ENCODE measurements at places on chromosomes 16 and 17.
A peak's percentile ranks its signal among the peaks of the same experiment; 100 is the strongest.

DNA sequence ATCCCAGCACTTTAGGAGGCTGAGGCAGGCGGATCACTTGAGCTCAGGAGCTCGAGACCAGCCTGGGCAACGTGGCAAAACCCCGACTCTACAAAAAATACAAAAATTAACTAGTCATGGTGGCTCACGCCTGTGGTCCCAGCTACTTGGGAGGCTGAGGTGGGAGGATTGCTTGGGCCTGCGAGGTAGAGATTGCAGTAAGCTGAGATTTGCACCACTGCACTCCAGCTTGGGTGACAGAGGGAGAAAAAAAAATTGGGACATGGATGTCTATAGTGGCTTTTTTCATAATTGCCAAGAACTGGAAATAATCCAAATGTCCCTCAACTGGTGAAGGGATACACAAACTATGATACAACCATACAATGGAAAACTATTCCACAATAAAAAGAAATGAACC, 28.6 kb downstream of the OSBPL7 start:
- DNase-seq, result no peak

- no peak for DNase-seq
Observed at GRCh38 chr16:31329671-31330552, 25.1 kb upstream of the ITGAX start.

GRCh38 chr17:73478334-73478733, 165.9 kb downstream of the SDK2 start:
- no peak for DNase-seq

- no peak for DNase-seq
Observed at GRCh38 chr17:69525920-69526841, 111.7 kb downstream of the MAP2K6 start.

DNA sequence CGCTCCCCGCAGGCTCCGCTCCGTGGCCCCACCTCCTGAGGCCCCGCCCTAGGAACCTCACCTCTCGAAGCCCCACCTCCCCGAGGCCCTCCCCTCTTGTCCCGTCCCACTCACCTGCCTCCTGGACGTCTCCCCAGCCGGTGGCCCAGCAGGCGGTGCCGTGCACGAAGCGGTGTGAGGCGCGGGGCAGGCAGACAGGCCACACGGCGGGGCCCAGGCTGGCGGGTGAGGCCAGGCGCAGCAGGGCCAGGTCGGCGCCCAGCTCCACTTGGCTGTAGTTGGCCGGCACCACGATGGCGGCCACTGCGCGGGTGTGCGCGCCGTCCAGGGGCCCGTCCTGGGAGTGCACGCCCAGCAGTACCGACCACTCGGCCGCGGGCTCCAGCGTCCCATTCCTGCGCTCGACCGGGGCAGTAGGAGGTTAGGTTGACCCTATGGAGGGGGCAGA, 1.6 kb downstream of the PRSS36 start:
- DNase-seq, result no peak

- no peak for DNase-seq
Observed at GRCh38 chr17:80442764-80443163, 27.8 kb downstream of the ENDOV start.

DNA sequence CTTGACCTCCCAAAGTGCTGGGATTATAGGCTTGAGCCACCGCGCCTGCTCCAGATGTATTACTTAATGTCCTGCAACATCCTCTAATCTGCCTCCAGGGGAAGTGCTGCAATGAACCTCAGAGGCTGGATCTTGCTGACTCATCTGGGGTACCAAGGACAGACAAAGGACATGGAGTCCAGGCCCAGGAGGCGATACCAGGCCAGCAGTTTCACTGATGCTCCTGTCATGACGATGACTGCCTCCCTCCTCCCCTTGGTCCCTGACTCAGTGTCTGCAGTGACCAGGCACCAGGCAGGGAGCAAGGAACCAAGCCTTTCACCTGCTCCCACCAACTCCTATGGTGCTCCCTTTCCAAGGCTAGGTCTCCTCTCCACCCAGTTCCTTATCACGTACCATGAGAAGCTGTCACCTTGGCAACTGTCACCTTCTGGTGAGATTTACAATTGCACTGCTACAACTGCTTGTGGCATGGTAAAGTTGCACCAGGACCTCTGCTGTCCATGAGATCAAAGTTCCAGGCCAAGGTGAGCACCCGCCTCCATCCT, 21.6 kb upstream of the PHOSPHO1 start:
- no peak for DNase-seq

DNA sequence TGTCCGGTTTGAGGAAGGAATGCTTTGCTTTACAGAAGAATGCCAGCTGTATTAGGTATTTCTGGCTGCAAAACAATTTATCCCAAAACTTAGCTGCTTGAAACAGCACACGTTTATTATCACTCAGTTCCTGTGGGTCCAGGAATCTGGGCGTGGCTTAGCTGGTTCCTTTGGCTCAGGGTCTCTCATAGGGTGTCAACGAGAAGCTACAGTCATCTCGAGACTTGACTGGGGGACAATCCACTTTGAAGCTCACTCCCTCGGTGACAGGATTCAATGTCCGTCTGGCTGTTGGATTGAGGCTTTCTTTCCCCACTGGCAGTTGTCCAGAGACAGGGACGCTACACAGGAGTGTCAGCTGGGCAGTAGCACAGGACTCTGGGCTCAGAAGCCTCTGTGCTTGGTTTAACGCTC, 9.6 kb upstream of the RHBDF2 start:
- no peak for DNase-seq

DNA sequence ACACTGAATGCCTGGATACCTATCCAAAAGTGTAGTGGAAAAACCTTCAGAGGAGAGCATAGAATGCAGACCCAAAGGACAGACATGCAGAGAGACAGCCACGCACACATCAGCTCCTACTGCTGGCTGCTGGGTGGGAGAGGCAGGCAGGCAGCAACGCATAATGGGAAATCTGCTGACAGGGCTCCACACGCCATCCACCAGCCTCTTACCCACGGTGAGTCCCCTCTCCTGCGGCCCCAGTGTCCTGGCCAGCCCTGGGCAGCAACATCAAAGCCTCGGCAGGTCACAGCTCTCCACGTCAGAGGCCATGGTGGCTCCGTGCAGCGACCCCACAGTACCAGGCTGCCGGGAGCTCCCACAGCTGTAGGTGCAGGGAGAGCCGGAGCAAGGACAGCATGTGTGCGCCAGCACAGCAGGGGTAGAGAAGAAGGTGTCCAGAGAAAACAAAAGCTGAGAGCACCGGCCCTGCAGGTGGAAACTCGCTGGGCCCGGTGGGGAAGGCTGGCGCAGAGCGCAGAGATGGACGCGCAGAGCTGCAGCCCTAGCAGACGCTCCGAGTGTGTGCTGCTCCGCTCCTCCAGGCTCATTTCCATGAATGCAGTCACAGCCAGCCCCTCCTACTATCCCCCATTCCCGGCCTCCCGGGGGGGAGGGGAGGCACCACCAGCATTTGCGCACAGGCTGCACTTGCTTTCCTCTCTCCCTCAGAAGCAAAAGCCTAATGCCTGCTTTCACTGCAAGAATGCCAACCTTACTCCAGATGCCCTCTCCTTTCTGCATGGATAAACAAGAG, 58.9 kb downstream of the CYTH1 start:
- no peak for DNase-seq

- DNase-seq, result no peak
Observed at GRCh38 chr16:84595052-84595481, 22.8 kb downstream of the COTL1 start.

- no peak for DNase-seq
Observed at GRCh38 chr16:69378760-69379159, 7.0 kb downstream of the TERF2 start.

- DNase-seq, result no peak
Observed at GRCh38 chr17:38896346-38896954, 26.6 kb downstream of the LASP1 start.

DNA sequence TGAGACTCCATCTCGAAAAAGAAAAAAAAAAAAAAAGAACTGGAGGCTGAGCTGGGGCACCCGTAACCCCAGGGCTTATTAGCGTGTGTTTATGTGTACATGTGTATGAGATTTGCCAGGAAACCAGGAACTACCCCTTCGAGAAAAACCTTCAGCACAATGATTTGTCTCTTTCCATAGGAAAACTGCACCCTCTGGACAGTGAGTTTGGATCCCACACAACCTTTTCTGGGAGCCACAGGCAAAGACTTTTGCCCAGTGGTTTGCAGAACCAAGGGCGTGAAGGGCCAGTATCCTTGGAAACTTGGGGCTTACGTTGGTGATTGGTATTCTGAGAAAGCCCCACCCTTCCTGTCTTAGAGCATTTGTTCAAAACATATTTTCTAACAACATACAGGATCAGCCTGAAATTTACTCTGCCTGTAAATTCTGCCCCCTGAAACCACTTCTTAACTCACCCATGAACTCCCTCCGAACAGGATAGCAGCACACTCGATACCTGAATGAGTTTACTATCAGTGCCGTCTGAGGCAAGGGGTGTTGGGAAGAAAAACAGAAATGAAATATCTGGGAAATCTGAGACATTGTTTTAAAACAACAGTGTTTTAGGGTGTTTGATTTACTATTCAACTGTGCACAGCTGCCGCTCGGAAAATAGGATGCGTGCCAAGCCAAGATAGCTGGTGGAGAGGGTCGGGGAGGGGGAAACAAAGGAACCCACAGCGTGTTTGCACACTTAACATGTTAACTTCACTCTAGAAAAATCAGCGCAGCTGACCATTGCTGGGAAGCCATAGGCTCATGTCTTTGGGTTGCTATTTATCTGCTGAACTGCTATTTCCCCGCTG, 40.2 kb upstream of the MAF start:
- DNase-seq, result no peak

- DNase-seq, result no peak
Observed at GRCh38 chr16:47028767-47029377, 55.4 kb upstream of the DNAJA2 start.

- DNase-seq, result no peak
Observed at GRCh38 chr16:86034421-86034919, 135.5 kb downstream of the IRF8 start.

DNA sequence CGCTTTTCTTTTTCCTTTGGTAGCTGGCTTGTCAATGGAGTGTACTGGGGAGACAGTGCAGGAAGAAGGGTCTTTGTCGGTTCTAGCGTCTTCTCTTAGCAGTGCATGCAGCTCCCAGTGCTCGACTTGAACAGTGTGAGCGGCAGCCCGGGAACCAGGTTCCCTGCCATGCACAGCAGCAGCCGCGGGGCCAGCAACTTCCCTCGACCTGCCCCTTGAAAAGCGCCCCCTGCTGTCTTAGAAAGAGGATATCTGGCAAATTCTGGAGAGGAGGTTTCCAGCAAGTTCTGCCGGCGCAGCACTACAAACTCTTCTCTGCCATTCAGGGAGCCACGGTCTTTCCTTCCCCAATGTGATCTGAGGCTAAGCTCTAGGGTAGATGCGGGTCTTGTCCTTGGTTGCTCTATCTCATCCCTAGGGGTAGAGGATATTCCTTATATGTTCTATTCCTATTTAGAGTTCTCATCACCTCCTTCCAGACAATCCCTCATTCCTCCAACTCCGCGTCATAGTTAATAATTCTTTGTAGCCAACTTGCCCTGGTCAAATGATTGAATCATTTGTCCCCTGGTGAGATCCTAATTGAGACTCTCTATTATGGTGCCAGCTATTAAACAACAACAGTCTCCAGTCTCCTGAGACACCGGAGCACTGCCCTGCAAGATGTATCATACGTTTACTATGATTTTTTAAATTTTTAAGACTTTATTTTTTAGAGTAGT, 451.3 kb downstream of the PMP22 start:
- no peak for DNase-seq

DNA sequence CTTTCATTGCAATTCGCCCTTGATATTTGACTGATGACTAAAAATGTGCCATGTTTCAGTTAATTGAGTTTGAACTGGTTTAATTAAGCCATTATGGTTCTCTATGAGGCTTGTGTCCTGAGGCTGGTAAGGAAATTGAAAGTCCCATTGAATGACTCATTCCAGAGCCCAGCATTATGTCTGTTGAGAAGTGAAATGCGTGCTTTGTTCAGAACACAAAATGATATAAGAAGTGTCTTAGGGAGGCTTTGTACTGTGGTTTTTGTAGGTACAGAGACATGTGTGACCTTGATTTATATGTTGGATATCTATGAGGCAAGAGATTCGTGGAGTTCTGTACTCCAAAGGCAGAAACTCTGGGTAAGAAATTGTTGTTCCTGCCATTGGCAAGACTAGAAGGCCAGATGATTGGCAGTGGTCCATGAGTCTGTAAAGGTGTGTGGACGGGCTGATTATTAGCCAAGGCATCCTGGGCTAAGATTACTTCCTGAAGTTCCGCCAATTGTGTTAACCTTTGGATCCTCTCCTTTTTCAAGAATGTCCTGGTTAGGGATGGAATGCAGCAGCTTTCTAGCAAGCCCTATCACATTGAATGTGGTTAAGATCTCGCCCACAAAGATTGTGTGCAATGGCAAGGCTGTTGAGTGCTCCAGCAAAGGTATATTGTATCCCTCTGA, 103.7 kb downstream of the NPIPB5 start:
- DNase-seq, result peak; percentile 64

GRCh38 chr17:43125967-43126910, 1.1 kb upstream of the BRCA1 start:
- no peak for DNase-seq

- DNase-seq, result no peak
Observed at GRCh38 chr16:57788252-57788841, 13.9 kb downstream of the KIFC3 start.

- DNase-seq, result no peak
Observed at GRCh38 chr17:20280851-20281250, 186.5 kb downstream of the LGALS9B start.

- no peak for DNase-seq
Observed at GRCh38 chr16:86383488-86384262, 126.7 kb upstream of the FOXF1 start.

DNA sequence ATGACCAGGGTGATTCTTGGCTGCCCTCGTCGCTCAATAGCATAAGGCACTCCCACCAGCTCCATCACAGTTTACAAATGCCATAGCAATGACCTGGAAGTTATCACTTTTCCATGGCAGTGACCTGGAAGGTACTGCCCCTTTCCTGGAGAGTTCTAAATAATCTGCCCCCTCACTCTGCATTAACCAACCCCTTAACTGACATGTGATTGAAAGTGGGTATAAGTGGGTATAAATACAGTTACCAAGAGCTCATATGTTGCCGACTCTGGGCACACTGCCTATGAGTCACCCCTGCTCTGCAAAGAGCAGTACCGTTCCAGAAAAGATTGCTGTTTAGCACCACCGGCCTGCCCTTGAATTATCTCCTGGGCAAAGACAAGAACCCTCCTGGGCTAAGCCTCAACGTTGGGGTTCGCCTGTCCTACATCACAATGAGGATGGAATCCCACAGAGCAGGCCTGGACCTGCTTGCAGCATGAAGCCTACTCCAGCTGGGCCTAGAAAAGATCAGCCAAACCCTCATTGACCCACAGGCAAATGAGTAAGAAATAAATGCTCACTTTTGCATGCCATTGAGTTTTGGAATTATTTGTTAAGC, 95.2 kb upstream of the SEC14L1 start:
- DNase-seq, result peak; percentile 85

All from epithelial cell of prostate (primary cell).